ENCODE measurements at places on chromosomes 4 and X.

- no peak for DNase-seq
These were observed 64.9 kb upstream of the SCOC start for GRCh38 chr4:140308366-140309123.

DNA sequence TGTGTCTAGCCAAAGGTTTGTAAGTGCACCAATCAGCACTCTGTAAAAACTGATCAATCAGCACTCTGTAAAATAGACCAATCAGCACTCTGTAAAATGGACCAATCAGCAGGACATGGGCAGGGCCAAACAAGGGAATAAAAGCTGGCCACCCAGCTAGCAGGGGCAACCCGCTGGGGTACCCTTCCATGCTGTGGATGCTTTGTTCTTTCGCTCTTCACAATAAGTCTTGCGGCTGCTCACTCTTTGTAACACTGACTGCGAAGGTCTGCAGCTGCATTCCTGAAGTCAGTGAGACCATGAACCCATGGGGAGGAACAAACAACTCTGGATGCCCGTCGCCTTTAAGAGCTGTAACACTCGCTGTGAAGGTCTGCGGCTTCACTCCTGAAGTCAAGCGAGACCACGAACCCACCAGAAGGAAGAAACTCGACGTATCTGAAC is 14.3 kb downstream of the HNRNPDL start:
- DNase-seq = no peak

GRCh38 chrX:109378281-109378680 is 103.6 kb downstream of the GUCY2F start:
- no peak for DNase-seq

DNA sequence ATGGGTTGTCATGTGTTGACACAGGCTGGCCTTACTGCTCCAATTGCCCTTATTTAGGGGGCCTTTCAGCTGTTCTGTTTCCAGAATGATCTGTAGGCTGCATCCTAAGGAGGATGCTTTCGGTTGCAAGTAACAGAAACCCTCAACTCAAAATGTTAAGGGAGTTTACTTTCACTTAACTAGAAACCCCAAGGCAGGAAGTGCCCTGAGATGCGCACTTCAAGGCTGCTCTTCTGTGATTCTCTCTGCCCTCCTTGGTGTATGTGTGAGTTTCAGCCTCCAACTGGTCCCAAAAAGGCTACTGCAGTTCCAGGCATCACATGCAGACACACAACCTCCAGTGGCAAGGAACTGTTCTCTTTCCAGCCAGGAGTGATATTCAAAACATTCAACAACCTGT is 97.3 kb upstream of the ATP6AP2 start:
- no peak for DNase-seq

DNA sequence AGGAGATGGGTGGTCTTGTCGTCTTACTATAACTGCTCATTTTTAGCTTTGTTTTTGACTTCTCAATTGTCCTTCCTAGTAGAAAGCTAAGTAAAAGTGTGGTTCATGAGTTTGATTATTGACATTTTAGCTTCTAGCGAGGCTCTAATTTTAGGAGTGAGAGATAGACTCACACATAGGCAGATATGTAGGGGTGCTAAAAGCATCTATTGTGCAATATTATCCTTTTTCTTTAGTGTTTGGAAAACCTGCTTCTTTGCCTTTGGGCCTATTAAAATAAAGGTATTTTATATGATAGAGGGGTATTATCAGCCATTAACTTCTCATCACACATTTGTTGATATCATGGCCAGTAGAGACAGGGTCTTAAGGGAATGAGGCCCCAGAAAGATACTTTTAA is 195.3 kb downstream of the SPRY1 start:
- DNase-seq = no peak

DNA sequence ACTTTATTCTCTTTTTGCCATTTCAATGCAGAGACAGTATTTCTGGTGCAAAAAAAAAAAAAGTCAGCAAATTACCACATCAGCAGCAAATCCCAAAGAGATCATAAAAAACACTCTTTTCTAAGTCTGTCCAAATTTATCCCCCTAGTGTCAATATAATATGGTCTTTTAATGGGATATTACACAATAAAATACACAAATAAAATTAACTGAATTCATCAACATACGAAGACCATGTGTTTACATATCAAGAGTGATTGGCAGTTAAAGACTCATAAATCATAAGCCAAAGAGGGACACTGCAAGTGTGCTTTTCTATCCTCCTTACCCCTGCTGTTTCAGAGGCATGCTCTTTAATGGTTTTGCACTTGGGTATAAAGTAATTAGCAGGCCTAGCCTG is 340.2 kb upstream of the DKK2 start:
- DNase-seq = no peak

GRCh38 chrX:149982310-149982709 is 44.0 kb upstream of the EOLA2 start:
- DNase-seq = no peak

DNA sequence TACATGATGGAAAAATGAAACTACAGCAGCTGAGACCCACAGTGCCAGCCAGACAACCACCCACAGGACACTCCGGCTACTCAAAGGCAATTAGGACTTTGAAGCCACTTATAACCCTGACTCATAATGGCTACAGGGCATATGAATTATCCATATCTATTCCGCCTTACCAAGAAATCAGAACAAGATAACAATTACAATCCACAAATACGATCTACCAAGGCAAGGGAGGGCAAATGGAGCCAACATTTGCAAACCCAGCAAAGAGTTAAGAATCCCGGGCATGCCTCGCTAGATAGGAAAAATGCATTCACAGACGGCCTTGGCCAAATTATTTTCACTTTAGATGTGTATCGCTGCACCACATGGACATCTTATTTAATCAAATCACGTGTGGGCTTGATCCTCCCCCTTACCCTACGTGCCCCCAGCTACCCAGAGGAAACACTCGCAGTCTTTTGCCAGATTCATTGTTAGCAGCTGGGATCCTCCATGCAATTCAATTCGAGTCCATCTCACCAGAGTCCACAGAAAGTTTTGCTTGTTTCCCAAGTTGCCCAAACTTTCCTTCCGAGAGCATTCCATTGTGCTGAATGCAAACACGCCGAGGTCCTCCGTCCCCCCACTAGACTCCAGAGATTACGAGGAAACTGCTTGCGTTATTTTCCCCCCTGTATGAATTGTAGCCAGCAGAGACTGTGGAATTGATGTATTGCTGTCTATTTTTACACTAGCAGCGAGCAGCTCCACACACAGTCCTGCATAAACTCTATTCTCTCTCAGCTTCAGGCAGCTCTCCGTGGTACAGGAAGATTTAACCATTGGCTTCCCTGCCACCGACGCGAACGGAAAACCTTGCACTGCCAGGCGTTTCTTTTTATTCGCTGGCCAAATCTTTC is 1.2 kb downstream of the PPARGC1A start:
- no peak for DNase-seq

GRCh38 chr4:146041139-146042004 is 102.7 kb upstream of the ZNF827 start:
- DNase-seq = no peak

GRCh38 chrX:39614680-39614998 is 483.1 kb downstream of the BCOR start:
- DNase-seq = no peak

DNA sequence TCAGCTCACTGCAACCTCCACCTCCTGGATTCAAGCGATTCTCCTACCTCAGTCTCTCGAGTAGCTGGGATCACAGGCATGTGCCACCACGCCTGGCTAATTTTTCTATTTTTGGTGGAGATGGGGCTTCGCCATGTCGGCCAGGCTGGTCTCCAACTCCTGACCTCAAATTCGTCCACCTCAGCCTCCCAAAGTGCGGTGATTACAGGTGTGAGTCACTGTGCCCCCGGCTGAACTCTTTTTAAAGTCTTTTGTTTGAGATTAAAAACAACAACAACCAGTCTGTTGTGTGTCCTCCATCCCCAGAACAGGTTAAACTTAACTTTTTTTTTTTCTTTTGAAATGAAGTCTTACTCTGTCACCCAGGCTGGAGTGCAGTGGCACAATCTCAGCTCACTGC is 36.3 kb upstream of the RBPJ start:
- DNase-seq = no peak

DNA sequence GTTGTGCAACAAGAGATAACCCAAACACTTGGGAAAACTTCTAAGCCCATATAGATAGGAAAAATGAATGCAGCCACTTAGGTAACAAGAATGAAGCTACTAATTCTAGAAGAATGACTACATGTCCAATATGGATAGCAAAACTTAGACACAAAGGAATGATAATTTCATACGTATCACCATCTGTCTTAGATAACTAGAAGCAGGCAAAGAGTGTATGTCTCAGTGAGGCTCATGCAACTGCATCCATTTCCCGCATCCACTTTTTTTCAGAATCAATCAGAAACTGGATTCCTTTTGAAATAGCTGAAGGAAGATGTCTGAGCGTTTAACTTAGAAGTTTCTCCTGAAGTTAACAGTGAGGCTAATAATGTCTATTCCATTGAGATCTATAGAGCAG is 408.7 kb upstream of the PITX2 start:
- DNase-seq = no peak

DNA sequence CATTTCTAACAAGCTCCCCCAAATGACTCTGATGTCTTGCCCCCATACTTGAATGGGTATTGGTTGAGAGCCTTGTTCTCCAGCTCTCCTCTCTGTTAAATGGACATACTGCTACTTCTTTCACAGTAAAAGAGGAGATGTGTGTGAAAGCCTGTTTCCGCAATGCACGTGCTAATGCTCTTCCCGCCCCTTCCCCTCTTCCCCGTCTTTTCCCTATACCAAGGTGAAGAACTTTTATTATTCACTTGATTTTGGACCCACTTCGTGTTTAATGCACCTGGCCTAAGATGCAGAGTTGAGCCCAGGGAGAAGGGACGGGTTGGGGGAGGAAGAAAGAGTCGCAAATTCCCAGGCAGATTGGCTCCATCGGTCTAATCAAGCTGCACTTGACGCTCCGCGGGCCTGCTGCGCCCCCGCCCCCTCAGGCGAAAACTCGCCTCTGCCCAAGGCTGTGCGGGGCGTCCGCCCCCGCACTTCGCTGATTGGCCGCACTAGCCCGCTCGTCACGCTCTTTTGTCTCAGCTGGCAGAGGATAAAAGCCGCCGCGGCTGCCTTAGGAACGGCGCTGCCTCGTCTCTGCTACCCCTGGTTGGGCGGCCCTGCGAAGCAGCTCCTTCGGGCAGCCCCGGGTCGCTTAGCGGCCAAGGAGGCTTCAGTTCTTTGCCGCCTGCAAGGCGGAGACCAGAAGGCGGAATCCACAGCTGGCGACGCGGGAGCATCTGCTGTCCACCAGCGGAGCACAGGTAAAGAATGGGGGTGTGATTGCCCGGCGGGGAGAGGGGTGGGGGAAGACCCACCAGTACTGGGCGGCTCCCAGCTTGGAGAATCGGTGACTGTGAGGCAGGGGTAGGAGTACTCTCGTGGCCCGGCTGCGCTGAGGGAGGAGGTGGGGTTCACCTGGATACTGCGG is at the start of gene ZCCHC12:
Gene ZCCHC12, plus strand, starts transcription at position 562 of the 910 bp plus-strand sequence. CDS start 1,421 bp downstream, outside the sequence.
- no peak for DNase-seq

- no peak for DNase-seq
These were observed 16.6 kb upstream of the ZNF718 start for GRCh38 chr4:107444-108429.

- DNase-seq = no peak
These were observed 190.4 kb upstream of the TLL1 start for GRCh38 chr4:165682611-165683010.

- DNase-seq = no peak
These were observed 667.7 kb upstream of the GRID2 start for GRCh38 chr4:91636083-91636482.

DNA sequence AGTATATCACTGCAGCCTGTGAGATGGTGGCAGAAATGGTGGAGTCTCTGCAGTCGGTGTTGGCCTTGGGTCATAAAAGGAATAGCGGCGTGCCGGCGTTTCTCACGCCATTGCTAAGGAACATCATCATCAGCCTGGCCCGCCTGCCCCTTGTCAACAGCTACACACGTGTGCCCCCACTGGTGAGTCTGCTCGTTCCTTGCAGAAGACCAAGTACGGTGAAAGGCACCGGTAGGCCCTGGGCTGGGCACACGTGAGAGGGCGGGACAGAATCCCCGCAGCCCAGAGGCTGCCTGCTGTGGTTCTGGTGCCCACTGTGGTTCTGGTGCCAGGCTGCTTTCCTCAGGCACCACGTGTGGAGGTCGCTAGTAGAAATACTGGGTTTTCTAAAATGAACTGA is 31.2 kb upstream of the MSANTD1 start:
- DNase-seq = no peak

DNA sequence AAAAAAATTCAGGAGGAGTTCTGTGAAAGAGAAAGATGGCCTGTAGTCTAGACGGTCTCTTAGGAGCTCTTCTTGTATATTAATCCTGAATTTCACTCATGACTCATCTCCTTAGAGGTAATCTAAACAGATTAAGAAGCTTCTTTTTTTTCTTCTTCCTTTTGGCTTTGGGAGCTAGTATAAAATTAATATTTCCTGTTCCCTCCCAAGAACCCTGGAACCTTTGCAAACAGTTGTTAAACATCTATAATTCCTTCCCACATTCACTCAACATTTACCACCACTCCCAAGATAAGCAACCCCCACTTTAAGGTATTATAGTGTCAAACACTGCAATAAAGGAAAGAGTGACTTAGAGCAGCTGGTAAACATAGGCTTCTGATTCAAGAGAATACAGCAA is 146.4 kb upstream of the EDNRA start:
- no peak for DNase-seq
